ENCODE measurements at places on chromosomes 7 and 10. TPM values are rescaled to one million over a fixed set of nuclear protein-coding genes. Genes with fewer than 3 reads are reported as not detected.

TLX1 gene
- not detected for total RNA-seq

HGF gene
- 5.9 TPM for total RNA-seq

BTBD16 gene
- total RNA-seq = not detected

ZNF239 gene
- total RNA-seq = 25.9 TPM

NACAD gene
- total RNA-seq = 5.5 TPM

KIAA1217 gene
- total RNA-seq = 5.9 TPM

PPP1R3C gene
- 41.2 TPM for total RNA-seq

BTAF1 gene
- total RNA-seq = 90.6 TPM

TMEM176A gene
- total RNA-seq = 0.47 TPM

LOXL4 gene
- 0.47 TPM for total RNA-seq

All from occipital lobe (tissue), 3 donors.